Testis (tissue), 5 donors: ENCODE measurements at places on chromosomes 1 and 21. TPM values are rescaled to one million over a fixed set of nuclear protein-coding genes. Genes with fewer than 3 reads are reported as not detected.

GRCh38 chr1:162108426-162108825, 38.9 kb downstream of the NOS1AP start:
- no peak for DNase-seq
- H3K27me3 ChIP-seq: no peaks in the 10 kb centered on the region
- no peak overlapping the region for H3K4me3 ChIP-seq
- no peaks in the 10 kb centered on the region for H3K36me3 ChIP-seq

DNA sequence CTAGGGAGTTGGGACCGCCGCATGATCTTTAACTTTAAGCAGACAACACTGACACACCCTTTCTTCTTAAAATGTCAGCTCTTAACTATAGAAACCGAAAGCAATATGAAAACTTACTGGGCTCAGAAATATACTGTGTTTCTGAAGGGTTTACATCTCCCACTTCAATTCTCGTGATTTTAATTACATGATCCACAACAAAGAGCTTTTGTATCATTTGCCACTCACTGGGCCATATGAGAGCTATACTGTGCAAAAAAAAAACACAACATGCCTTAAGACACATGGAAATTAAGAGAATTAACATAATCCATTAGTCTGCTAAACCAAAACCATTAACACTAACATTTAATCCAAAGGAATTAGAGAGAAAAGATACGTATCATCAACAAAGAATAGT, 35.0 kb upstream of the RAP1GAP start:
- H3K27ac ChIP-seq: no peak overlapping the region
- no peaks in the 10 kb centered on the region for H3K27me3 ChIP-seq
- no peak overlapping the region for H3K4me3 ChIP-seq
- H3K36me3 ChIP-seq: no peaks in the 10 kb centered on the region

Gene PDZK1
- 1.5 TPM for total RNA-seq

DNA sequence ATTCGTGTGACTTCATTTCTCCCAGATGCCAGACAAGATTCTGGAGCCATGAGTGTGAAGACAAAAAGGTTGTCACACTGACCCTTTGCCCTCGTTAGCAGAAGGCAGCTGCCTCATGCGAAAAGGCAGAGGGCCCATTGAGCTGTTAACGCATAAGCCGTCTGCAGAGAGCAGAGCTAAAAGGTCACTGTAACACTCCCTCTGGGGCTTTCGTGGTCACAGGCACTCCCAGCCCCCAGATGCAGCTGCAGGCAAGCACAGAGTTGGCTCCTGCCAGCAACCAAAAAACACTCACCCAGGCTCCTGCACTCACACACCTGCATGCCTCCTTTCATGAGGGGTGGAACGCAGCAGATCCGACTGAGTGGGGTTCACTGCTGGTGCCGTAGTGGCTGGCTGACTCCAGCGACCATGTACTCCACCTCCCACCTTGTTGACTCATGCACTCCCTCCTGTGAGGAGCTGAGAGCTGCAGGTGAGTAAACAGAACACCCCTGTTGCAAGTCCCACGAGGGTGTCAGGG, 287.5 kb downstream of the SMYD3 start:
- H3K4me3 ChIP-seq: no peak overlapping the region
- H3K4me1 ChIP-seq: no peaks in the 10 kb centered on the region
- H3K27ac ChIP-seq: no peak overlapping the region
- DNase-seq: no peak
- H3K36me3 ChIP-seq: no peaks in the 10 kb centered on the region

Gene NBL1
- total RNA-seq: 73.3 TPM

Gene FYB2
- 2.0 TPM for total RNA-seq

Gene NCDN
- 33.8 TPM for total RNA-seq

GRCh38 chr1:30378991-30379581, 344.3 kb downstream of the MATN1 start:
- no peaks in the 10 kb centered on the region for H3K36me3 ChIP-seq
- peak; percentile 51 for DNase-seq
- H3K27ac ChIP-seq: no peak overlapping the region
- H3K27me3 ChIP-seq: no peaks in the 10 kb centered on the region
- H3K4me3 ChIP-seq: no peak overlapping the region

Gene OVAAL
- not detected for total RNA-seq
